ENCODE measurements at places on chromosomes 1 and 21.

- no peak for DNase-seq
These were observed 4.7 kb upstream of the ECE1 start for GRCh38 chr1:21295002-21295401.

GRCh38 chr1:21751281-21751680 is 31.7 kb downstream of the USP48 start:
- no peak for DNase-seq

GRCh38 chr21:35400233-35400939 is 351.3 kb upstream of the RUNX1 start:
- no peak for DNase-seq

DNA sequence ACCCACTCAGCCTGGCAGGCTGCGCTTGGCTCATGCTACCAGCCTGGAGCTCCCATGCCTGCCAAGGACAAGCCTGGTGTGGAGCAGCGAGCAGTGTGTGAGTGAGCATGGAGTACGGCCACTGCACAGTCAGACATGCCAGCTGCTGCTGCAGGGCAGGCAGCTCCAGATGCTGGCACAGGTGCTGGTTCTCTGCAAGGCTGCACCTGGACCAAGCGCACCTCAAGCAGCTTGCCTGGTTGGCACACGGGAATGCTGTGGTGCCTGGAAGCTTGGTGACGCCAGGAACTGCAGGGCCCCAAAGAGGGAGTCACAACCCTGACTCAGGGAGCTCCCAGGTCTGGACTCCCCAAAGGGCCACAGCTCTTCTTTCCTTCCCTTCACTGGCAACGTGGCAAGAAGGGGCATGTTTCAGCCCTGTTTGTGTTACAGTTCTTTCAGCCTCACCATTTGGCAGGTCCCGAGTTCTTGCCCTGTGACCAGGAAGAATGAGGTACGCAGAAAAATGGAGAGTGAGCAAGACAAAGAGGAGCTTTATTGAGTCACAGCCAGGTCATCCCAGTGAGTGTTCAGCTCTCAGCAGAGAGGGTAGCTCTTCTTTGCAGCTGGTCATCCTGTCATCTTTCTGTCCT is 26.1 kb downstream of the ACOT7 start:
- no peak for DNase-seq

GRCh38 chr1:215094381-215094780 is 11.8 kb downstream of the KCNK2 start:
- DNase-seq: no peak

- DNase-seq: no peak
These were observed 41.8 kb downstream of the CHRM3 start for GRCh38 chr1:239428120-239428710.

- DNase-seq: no peak
These were observed 586.5 kb downstream of the PTBP2 start for GRCh38 chr1:97308131-97308530.

- no peak for DNase-seq
These were observed 24.7 kb downstream of the KIAA0040 start for GRCh38 chr1:175167861-175168260.

DNA sequence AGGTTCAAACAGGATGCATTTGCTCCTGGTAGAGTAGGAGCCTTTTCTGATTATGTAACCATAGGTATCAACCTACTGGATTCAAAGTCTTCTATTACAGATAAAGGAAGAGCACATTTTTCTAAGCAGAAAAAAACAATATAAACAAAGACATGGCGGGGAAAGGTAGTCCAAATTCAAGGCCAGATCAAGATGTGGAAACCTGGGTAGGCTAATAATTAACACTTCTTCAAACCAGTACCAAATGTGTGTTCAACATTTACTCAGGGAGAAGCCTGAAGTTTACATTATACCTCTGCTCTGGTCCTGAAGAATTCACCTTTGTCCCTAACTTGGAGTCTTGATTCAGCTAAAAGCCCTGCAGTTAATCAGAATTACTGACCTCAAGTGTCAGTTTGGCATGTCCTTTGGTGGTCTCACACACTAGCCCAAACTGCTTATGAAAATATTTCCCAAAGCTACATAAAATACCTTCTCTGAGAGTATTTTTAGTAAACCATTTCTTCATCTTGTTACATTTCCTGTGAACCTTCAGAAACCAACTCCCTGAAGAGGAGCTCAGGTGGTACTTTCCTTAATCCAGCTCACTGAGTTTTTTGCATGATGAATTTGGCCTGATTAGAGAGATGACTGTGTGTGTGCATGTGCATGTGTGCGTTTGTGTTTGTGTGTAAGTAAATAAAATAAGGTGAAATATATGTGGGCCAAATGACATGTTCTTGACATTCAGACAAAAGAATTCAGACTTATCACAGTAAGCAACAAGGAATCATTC is 70.2 kb downstream of the TOR3A start:
- DNase-seq: no peak

DNA sequence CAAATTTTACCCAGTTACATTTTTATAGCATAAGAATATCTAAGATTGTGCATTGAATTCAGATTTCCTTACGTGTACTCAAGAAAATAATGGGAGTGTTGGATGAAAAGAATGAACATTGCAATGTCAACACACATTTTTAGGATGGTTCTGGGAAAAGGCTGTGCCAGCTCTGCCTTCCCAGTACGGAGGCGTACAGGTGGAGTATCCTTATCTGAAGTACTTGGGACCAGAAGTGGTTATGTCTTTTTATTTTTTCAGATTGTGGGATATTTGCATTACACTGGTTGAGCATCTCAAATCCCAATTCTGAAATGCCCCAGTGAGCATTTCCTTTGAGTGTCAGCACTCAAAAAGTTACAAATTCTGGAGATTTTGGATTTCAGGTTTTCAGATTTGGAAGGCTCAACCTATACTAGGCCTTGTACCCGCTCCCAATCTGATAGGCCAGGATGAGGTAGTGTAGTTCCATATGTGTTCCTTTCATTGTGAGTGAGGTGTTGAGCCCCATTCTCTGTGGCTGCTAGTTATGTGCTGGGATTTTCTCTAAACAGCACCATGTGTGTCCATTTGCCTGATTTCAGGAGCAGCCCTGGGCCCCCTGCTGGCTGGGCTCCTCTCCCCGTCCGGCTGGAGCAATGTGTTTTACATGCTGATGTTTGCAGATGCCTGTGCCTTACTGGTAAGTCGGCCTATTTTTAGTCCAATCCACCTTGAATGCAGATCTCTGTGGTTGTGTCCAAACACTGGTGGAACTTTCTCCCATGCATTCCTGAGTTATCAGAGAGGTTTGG is 60.8 kb downstream of the SLC37A1 start:
- DNase-seq: no peak

GRCh38 chr1:218783131-218783530 is 390.5 kb upstream of the LYPLAL1 start:
- DNase-seq: no peak

GRCh38 chr1:17213148-17213781 is 8.3 kb downstream of the PADI1 start:
- DNase-seq: no peak

GRCh38 chr1:221200464-221200863 is 321.2 kb downstream of the HLX start:
- DNase-seq: no peak

GRCh38 chr1:44262414-44262813 is 49.1 kb downstream of the DMAP1 start:
- no peak for DNase-seq

- DNase-seq: no peak
These were observed 67.4 kb upstream of the ARTN start for GRCh38 chr1:43866201-43866600.

DNA sequence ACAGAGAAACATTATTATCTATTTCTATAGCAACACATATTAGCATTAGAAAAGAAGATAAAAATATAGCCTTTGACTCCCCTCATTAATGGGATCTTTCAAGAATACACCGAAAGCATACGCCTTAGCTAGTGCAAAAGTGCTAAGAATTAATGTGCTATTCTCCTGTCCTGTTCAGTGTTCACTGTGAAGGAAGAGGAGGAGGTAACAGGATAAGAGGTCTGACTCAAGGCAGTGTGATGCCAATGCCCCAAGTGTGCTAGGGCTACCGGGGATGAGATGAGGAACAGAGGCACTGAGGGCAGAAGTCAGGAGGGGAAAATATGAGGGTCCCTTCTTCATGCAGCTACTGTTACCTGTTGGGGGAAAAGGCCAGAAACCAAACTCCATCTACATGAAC is 43.5 kb downstream of the USP24 start:
- no peak for DNase-seq

DNA sequence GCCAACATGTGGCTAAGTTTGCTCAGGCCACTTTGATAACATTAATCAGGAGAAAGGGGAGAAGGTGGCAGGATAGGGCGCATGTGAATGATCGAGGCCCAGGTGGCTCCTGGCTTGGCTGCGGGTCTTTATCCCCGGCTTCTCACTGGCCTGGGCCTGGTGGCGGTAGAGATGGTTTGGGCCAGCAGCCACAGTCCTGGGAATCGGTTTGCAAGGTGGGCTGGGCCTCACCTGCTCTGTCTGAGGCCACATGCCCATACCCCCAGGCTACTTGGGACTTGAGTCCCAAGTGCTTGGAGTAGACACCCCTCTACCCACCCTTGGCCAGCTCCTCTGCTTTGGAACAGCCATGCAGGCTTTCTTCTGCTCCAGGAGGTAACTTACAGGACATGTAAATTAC is 49.7 kb upstream of the DISP3 start:
- DNase-seq: no peak

DNA sequence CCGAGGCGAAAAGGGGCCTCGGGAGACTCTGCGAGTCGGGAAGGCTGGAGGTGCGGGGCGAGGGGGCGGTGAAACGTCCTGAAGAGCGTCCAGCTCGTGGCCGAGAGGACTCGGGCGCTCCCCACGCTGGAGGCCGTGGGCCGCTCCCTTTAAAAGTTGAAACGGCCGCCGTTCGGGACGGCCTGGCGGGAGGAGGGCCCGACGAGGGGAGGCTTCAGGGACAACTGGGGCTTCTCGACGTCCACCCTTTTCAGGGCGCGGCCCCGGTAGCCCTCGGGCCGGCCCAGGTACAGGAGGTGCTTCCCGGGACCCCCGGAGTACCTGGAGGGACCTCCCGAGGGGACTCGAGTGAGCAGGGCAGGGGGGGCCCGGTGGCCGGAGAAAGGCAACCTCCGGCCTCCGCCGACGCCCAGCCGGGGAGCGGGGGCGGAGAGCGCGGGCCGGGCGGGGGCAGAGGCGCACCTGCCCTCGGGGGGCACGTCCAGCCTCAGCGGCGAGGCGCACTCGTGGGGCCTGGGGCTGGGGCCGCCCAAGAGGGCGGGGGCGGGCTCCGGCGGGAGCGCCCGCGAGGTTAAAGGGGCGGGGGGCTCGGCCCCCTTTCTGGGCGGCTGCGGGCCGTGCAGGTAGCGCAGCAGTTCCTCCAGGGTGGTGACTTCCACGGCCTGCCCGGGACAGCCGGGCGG is 14.0 kb downstream of the SEMA6C start:
- DNase-seq: no peak

DNA sequence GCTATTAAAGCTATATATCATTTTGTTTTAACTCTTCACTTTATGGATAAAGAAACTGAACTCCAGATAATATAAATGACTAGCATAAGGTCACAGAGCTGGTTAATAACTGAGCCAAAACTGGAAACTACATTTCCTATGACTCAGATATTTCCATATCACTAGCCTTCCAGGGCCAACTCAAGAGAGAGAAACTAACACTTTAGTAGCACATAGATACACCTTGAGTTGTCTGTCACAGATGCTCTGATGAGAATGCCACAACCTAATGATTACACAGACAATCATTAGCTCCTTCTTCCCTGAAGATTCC is 40.7 kb downstream of the NME7 start:
- peak; percentile 71 for DNase-seq

DNA sequence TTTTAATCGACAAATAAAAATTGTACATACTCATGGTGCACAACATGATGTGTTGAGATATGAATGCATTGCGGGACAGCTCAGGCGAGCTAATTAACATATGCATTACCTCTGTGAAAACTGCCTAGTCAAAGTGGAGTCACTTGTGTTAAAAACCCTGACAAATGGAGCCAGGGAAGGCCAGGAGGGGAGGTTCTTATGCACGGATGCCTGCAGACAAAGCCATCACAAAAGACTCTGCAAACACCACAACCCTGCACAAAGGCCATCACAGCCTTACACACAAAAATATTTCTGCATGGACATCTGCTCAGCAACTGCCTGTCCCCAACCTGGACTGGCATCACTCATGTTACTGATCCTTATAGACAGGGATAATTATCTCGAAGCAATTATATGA is 204.4 kb upstream of the AJAP1 start:
- DNase-seq: no peak

GRCh38 chr1:241589521-241589920 is 50.6 kb downstream of the CHML start:
- DNase-seq: no peak
